ENCODE measurements at places on chromosomes 6 and 20.

GRCh38 chr6:332671-333070 is 40.4 kb downstream of the DUSP22 start:
- DNase-seq, result no peak

DNA sequence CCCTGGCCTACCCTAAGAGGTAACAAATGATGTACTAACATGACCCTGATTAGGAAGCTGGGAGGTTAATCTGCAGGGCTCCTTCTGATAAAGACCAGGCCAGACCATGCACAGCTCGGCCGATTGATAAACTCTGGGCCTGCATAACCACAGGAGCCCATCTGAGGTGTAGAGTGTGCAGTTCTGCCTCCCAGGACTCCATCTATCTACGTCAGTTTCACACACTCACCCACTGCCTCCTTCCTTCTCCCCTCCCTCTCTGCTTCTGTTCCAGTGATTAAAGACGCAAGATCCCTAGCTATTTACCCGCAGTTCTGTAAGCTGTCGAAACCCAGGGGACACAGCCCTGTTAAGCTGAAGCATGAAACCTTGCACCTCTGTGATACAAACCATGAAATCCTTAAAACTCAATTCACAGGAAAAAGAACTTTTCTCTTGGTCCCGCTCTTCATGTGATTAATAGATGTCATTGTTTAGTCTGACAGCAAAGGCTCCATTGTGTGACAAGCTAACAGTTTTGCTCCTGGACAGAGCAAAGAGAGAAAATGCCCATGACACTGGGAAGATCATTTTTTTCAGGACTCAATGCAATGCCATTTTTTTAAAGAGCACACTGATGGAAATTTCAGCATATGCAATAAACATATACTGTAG is 470.6 kb downstream of the MAFB start:
- no peak for DNase-seq

DNA sequence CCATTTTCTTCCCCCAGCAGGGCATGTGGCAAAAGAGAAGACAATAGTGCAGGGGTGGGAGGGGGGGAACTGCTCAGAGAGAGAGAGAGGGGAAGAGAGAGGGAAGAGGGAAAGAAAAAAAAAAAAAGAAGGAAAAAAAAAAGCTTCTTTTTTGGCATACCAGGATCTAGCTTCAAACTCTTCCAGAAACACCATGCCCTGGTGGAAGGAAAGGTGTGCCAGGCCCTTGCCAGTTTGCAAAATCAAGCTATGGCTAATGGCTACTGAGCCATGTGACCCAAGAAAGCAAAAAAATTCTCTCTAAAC is 326 bp downstream of the ZMYND8 start:
- no peak for DNase-seq

GRCh38 chr20:62085206-62085605 is 19.5 kb upstream of the TAF4 start:
- no peak for DNase-seq

- DNase-seq, result no peak
Observed at GRCh38 chr6:43242908-43243663, at the start of gene TTBK1. Gene TTBK1 (plus strand): TSS chr6:43243481. CDS start chr6:43246661, 3,180 bp downstream.

- no peak for DNase-seq
Observed at GRCh38 chr6:122654012-122654411, 43.8 kb downstream of the PKIB start.

- DNase-seq, result no peak
Observed at GRCh38 chr6:32337186-32337805, 34.4 kb downstream of the TSBP1 start.

- no peak for DNase-seq
Observed at GRCh38 chr6:136466777-136467176, 83.4 kb downstream of the MAP7 start.
